ENCODE measurements at places on chromosomes 6 and 20.
A peak's percentile ranks its signal among the peaks of the same experiment; 100 is the strongest.

DNA sequence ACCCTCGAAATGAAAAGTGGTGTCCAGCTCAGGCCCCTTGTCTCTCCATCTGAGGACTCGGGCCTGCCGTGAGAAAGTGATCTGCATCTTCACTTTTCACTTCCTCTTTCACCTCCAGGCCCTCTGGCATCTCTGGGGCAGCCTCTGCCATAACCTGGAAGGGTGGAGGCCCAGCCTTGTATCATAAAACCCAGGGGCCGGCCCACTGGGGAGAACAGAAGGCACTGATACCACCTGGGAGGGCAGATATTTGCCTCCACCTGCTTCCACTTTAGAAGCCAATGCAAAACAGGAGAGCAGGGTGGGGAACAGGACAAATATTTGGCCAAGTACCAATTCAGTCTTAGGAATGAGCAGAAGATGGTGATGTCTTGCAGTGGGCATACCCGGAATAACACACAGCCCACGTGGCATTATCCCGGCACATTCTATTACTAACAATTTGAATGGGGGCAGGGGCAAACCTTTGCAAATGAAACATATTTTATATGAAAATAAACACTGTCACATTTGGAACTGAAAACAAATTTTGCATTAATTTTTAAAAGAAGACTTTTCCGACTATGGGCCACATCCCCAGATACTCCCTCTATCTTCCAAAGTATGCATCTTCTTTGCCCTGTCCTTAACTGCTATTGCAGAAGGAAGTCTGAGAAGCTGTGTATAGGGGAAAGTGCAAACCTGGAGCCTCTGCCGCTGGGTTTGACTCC is 69.2 kb upstream of the TBC1D7 start:
- DNase-seq, result no peak

- DNase-seq, result no peak
Observed at GRCh38 chr6:108768166-108768555, 80.1 kb upstream of the ARMC2 start.

GRCh38 chr6:166567813-166568212 is 18.7 kb downstream of the RAMACL start:
- DNase-seq, result no peak

GRCh38 chr6:150899231-150899630 is 33.7 kb downstream of the MTHFD1L start:
- no peak for DNase-seq

DNA sequence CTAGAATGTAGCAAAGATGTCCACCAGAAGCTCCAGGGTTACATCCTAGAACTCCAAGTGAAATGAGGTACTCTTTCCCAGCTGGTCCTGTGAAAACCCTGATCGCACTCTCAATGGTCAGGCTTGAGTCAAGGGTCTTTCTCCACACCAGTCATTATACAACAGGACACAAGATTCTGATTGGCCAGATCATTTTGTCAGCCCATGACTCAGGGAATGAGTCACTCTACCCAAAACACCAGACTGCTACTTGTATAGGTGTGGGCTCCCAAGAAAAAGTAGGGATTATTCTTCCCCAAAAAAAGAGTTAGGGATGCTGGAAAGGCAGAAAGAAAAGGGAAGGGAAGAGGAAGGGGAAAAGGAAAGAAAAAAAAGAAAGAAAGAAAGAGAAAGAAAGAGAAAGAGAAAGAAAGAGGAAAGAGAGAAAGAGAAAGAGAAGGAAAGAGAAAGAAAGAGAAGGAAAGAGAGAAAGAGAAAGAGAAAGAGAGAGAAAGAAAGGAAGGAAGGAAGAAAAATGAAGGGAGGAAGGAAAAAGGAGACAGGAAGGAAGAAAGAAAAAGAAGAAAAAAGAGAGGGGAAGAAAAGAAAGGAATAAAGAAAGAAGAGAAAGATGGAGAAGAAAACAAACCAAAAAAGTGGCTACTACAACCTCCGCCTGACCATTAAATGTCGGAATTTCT is 30.5 kb downstream of the ANKEF1 start:
- DNase-seq, result no peak

DNA sequence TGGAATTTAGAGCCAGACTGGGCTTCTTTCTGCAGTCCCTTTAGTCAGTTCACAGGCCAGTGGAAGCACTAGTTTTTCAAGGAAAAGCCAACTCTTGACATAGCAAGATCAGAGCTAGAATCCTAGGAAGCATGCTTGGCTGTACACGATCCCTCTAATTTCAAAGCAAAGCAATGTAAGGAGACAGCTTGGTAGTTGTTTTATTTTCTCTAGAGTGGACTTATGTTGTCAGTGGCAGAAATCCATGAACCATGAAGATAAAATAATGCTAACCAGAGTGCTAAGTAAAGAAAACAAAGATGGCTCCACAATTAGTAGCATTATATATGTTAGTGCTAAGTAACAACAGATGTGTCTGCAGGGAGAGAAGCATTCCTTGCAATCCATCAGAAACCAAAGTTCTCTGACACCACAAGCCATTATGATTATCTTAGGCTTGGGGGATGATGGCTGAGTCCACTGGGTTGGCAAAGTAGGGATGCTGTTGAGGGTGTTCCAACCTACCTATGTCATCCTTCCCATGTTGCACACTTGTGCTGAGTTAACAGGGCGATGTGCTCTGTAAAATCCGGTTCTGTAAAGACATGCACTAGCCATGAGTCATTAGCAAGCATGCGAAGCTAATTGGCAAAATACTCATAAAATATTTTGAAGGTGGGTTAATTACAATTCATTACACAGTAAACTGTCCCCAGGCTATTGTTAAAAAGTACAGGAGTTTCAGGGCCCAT is 115.2 kb downstream of the BMP2 start:
- no peak for DNase-seq

- DNase-seq, result no peak
Observed at GRCh38 chr20:23586735-23587525, 18.6 kb upstream of the CST9L start.

DNA sequence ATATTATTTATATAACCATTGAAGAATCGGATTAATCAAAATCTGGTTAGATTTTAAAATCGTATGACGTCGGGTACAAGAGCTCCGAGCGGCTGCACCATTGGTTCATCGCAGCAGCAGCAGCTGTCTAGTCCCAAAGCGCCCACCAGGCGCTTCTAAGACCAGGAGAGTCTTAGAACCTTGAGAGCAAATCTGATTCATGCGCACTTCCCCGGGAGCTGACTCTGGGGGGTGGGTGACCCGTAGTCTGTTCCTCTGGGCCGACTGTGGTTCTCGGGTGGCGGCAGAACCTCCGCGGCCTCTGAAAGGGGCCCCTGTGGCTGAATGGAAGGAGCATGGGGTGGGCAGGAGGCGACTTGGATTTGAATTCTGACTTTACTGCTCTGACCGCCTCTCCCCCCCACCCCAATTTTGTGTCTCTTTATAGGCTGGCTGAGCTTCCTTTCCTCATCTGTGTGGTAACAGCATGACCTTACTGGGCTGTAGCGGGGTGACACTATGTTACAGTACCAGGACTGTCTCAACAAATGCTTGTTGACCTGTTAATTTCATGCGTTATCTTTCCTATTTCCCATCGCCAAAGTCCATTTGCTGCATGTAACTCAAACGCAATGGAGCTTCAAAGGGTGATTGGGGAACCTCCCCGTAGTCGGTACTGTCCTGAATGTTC is 119.7 kb downstream of the RTN4IP1 start:
- no peak for DNase-seq

GRCh38 chr20:33338467-33339258 is 55.6 kb downstream of the BPIFB1 start:
- no peak for DNase-seq

DNA sequence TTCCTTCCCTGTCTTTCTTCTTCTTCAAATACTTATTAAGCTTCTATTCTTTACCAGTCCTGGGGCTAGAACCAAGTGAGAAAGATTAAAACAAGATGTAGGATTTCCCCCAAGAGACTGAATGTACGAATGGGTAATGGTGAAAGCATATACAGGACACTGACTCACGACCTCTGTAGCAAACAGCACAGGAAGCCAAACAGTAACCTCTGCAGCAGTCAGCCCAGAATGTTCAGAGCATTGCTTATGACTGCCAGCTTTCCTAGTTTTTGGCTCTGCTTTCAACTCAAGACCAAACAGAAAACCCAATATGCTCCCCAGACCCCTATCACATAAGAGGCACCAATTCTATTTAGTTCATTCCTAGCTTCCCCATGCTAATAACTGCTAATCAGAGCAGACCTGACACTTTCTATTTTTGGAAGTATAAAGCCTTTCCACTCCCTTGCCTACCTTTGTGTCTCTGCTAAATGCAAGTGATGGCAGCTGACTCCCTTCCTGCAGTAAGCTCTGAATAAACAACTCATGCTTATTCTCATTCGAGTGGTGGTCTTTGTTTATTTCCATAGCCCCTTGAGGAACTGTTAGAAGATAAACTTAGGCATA is 690.6 kb downstream of the EPM2A start:
- DNase-seq, result no peak

DNA sequence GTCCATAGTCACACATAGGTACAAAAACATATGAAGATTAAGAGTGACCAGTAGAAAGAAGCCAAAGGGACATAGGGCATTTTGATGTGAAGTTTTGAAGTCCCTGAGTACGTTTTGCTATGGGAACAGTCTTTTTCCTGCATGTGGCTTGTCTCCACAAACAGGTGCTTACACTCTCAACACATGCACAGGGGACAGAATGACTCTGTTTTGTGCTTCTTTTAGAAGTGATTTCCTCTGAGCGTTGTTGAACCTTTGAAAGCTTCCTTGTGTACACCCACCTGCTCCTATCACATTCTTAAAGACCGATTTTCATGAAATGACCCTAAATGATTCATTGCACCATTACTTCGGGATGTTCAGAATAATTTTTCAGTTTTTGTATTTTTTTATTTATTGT is 338.8 kb upstream of the CDH4 start:
- no peak for DNase-seq

- peak; percentile 98 for DNase-seq
Observed at GRCh38 chr6:108168501-108169463, 3.0 kb downstream of the NR2E1 start.

DNA sequence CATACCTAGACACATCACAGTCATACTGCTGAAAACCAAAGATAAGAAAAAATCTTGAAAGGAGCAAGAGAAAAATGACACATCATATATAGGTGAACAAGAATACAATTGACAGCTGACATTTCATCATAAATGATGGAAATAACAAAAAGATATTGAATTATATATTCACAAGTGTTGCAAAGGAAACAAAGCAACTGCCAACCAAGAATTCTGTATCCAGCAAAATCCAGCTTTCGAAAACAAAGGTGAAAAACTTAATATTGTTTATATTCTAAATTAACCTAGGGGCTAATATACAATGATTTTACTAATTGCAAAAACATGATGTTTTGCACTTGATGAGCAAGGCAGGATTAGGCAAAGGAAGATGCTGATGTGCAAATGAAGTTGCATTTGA is 84.3 kb downstream of the MOXD1 start:
- no peak for DNase-seq

GRCh38 chr6:149031201-149031858 is 284.5 kb downstream of the UST start:
- no peak for DNase-seq

DNA sequence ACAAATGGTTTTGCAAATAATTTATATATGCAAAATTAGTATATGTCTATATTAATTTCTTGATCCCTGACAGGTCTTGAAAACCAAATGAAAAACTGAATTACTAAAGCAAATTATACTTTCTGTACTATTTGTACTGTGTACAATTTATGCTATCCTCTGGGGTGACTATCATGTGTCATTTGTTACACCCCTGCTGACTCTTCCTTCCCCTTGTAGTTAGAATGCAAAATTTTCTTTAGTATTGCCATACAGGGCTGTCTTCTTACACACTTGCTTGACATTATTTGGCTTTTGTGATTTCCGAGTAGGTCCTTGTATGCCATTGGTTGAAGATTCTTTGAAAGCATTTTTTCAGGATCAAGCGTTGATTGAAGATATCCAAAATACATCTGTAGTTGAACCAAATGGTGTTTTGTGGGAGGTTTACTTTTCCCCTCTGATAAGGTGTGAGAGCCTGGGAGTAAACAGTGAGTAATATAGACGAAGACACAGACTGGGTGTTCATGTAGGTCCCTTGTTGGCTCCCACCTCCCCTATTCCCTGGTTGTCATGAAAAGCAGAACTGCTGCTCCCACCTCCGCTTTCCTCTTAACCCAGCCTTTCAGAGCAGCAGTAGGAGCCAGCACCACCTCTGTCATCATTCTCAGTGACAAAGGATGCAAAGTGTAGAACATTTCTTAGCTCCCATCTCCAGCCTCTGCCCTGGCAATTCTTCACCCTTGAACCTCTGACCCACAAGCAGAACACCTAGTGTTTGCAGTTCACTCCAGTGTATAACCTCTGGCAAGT is 29.0 kb downstream of the NCOA7 start:
- no peak for DNase-seq

DNA sequence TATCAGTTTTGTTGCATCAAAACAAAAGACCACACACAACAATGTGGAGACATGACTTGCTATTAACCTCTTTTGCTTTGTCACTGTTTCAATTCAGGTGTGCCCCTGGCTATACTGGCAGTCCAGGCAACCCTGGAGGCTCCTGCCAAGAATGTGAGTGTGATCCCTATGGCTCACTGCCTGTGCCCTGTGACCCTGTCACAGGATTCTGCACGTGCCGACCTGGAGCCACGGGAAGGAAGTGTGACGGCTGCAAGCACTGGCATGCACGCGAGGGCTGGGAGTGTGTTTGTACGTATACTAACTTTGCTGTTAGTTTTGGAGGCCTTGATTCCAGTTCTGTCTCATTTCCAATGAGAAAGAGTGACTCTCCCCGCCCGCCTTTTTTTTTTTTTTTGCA is 356.9 kb downstream of the ARHGAP18 start:
- no peak for DNase-seq

DNA sequence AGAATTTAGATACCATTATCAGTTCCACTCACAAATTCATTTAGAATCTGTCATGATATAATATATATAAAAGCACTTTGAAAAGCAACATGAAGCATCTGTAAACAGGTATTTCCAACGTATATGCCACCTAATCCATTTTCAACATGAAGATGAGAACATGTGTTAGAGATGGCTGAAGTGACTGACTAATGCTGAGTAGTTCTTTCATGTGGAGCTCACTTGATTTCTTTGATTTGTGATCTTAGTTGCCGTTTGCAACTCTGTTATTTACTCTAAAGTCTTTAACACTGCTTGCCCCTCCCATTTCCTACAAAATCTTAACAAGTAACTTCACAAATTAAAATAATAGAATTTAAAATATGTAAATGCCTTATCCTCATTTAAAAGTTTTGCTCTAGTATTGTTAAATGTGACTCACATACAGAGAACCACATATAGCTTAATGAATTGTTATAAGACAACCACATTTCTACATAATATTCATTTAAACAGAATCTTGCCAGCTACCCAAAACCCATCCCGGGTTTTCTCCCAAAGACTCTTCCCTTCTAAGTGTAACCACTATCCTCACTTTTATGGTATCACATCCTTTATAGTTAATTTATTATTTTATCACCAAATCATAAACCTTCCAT is 78.3 kb downstream of the ME1 start:
- no peak for DNase-seq

DNA sequence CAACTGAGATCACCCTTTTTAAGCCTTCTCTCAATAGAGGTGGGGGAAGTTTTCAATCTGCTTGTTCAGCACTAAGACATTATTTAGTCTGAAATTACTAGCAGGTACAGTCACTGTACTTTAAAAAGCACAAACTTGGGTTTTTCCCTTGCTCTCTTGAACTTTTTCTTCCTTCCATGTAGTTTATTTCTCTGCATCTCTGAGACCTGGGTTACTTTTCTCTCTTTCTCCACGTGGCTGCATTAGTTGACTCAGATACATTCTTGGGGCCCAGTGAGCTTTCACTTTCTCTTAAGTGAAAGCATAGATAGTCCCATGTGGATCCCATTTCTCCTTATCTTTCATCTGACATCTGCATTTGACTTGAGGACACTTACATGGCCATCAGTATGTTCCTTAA is 433.9 kb upstream of the MAP3K7 start:
- DNase-seq, result no peak

- no peak for DNase-seq
Observed at GRCh38 chr6:13830803-13831202, 16.4 kb upstream of the MCUR1 start.

Measured in HuH-7.5 (cell line).